ENCODE measurements at places on chromosomes 5 and 9. TPM values are rescaled to one million over a fixed set of nuclear protein-coding genes. Genes with fewer than 3 reads are reported as not detected.

GRCh38 chr5:133523013-133523658, 89.2 kb downstream of the FSTL4 start:
- no peak overlapping the region for H3K27ac ChIP-seq
- H3K4me1 ChIP-seq = no peaks in the 10 kb centered on the region
- no peaks in the 10 kb centered on the region for H3K27me3 ChIP-seq
- H3K36me3 ChIP-seq = no peaks in the 10 kb centered on the region
- no peak overlapping the region for H3K4me3 ChIP-seq
- no peak for DNase-seq

DNA sequence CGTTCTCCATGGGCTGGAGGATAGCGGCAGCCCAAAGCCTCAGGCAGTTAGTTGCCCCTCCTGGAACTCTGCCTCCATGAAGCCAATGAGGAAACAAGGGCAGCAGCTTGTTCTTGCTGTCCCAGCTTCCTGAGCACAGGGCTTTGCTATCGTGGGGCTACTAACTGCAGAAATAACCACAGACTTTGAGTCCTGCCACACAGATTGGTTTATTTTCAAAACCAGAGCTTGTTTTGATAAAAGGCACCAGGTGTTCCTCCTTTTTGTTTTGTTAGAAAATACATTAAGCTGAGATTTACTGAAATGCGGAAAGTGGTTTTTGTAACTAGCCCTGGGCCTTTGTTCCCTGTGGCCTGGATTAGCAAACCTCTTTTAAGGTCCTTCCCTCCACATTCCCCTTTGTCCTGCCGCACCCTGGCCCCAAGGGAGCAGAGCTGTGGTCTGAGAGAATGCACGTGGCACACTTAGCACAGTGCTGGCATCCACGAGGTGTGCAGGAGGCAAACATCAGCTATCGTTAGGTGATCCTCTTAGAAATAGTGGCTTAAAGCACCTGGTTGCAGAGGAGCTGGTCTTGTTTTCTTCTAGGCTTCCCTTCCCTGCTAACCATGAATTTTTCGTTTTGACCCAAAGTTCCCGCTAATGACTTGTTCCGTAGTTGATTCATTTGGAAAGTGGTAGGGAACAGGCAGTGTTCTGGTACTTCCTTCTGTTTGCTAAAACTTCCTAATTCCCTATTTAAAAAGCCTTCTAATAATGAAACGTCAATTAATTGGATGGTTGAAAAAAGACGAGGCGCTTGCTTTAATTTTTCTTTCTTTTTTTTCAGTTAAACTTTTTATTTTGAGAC, 21.5 kb downstream of the MVB12B start:
- no peak overlapping the region for H3K4me3 ChIP-seq
- DNase-seq = no peak
- H3K36me3 ChIP-seq = no peaks in the 10 kb centered on the region
- no peaks in the 10 kb centered on the region for H3K27me3 ChIP-seq
- H3K27ac ChIP-seq = peak overlapping the region; percentile 50

- no peak overlapping the region for H3K27ac ChIP-seq
- H3K4me1 ChIP-seq = peaks cover 19% of the 10 kb centered on the region
- no peak for DNase-seq
- no peaks in the 10 kb centered on the region for H3K36me3 ChIP-seq
- no peak overlapping the region for H3K4me3 ChIP-seq
- H3K27me3 ChIP-seq = no peaks in the 10 kb centered on the region
Observed at GRCh38 chr5:37665272-37665671, 174.6 kb downstream of the GDNF start.

GRCh38 chr5:72402959-72403628, 82.9 kb downstream of the PTCD2 start:
- no peak for DNase-seq
- no peaks in the 10 kb centered on the region for H3K27me3 ChIP-seq
- no peak overlapping the region for H3K27ac ChIP-seq
- H3K4me1 ChIP-seq = no peaks in the 10 kb centered on the region
- H3K4me3 ChIP-seq = no peak overlapping the region
- H3K36me3 ChIP-seq = no peaks in the 10 kb centered on the region

GRCh38 chr9:95048225-95049087, 269.1 kb downstream of the FANCC start:
- H3K4me1 ChIP-seq = peaks cover 15% of the 10 kb centered on the region
- H3K36me3 ChIP-seq = no peaks in the 10 kb centered on the region
- peak overlapping the region; percentile 96 for H3K27ac ChIP-seq
- H3K27me3 ChIP-seq = no peaks in the 10 kb centered on the region
- peak; percentile 87 for DNase-seq

The HTR1A gene
- not detected for polyA plus RNA-seq

The NDUFB6 gene
- polyA plus RNA-seq = 122 TPM

DNA sequence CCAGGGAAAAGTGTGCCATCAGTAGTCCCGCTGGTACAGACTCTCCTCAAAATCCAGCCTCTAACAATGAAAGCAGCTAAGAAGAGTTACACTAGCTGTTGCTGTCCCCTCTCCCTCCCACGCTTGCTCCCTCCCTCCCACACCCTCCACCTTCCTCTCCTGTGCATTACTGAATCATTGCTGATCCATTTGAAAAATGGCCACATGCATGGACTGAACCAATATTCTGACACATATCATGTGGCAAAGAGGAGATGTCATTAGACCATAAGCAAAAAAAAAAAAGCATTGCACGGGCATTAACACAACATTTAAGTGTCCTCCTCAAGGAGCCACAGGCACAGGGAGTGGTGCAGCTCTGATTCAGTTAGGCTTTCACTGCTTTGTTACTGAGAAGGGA, 37.9 kb downstream of the LHFPL2 start:
- H3K27ac ChIP-seq = peak overlapping the region; percentile 8
- peaks cover 32% of the 10 kb centered on the region for H3K4me1 ChIP-seq
- H3K27me3 ChIP-seq = no peaks in the 10 kb centered on the region
- H3K36me3 ChIP-seq = no peaks in the 10 kb centered on the region

DNA sequence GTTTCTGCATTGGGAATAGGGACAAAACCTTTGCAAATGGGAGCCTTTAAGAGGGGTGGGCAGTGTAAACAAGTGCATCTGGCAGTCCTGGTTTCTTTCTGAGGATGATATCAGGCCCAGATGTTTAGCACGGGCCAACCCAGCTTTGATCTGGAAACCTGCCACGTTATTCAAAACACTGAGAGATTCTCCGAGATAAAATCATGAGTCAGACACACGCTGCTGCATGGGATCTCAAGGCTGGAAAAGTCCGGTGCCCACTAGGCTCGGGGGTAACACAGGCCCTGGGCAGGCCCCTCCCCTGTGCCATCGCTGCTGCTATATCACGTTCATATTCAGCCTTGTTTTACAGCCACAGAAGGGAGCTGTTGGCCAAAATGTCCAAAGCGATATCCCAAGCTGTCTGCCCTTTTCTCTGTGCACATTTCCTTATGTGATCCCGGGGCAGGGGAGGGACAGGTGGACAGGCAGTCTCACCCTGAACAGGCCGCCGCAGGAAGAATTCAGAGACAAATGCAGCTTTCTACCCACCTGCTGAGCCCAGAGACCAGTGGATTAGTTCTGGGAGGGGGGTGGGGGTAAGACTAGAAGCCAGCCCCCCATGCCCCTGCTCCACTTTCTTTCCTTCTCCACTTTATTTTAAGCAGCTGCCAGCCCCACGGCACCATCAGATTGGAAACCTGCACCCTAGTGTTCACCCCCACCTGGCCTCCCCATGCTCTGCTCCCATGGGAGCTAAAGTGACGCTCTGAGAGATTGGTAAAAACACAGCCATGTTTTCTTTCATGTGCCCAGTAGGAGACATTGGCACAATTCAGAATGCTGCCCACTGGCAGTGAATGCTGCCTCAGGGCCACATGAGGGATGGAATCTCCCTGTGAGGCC, 63.1 kb downstream of the TMOD1 start:
- no peaks in the 10 kb centered on the region for H3K4me1 ChIP-seq
- no peak overlapping the region for H3K27ac ChIP-seq
- no peaks in the 10 kb centered on the region for H3K27me3 ChIP-seq
- DNase-seq = peak; percentile 68
- H3K36me3 ChIP-seq = no peaks in the 10 kb centered on the region
- no peak overlapping the region for H3K4me3 ChIP-seq

DNA sequence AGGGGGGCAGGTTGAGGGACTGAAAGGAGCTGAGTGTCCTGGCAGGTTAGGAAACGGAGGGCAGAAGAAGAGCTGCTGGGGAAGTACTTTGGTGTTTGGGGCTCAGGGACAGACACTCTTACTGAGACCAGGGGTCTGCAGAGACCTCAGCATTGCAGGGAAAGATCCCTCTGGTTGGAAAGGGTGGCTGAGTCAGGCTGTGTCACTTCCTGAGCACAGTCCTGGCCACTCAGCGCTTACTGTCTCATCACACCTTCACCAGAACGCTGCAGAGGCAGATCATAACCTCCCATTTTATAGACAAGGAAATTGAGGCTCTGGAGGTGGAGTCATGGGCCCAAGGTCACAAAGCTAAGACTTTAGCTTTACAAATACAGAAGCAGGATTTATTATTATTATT, 54.3 kb downstream of the LMX1B start:
- H3K4me3 ChIP-seq = no peak overlapping the region
- peaks cover 29% of the 10 kb centered on the region for H3K27me3 ChIP-seq
- no peak overlapping the region for H3K27ac ChIP-seq

The GGTA1 gene
- 0.77 TPM for polyA plus RNA-seq

The FAM221B gene
- 0.26 TPM for polyA plus RNA-seq

All from hepatocyte (in vitro differentiated cells).